ENCODE measurements at places on chromosomes 5 and 9. TPM values are rescaled to one million over a fixed set of nuclear protein-coding genes. Genes with fewer than 3 reads are reported as not detected.

DNA sequence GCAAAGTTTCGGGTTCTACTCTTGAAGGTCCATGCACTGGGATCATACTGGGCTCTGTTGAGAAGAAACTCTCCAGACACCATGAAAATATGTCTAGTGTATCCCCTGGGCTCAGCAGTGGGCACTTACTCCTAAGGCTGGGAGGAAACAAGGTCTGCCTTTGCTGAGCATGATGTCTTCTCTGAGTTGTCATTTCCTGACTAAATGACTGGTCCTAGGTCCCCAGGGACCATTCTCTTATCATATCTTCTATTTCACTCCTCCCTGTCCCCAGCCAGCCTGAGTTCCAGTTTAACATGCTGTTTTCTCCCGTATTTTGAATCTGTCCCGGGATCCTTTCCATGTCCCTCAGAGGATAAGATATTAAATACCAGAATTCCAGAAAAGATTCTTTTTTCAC, 225.4 kb downstream of the MTRR start:
- H3K4me3 ChIP-seq: no peak overlapping the region
- no peak overlapping the region for H3K27ac ChIP-seq
- no peaks in the 10 kb centered on the region for H3K36me3 ChIP-seq
- H3K4me1 ChIP-seq: no peaks in the 10 kb centered on the region

GRCh38 chr5:35698047-35698808, 80.6 kb downstream of the SPEF2 start:
- no peaks in the 10 kb centered on the region for H3K36me3 ChIP-seq
- peaks cover 4% of the 10 kb centered on the region for H3K27me3 ChIP-seq
- H3K4me1 ChIP-seq: no peaks in the 10 kb centered on the region
- no peak overlapping the region for H3K4me3 ChIP-seq
- no peak overlapping the region for H3K27ac ChIP-seq
- no peak for DNase-seq

GRCh38 chr9:134492281-134492691, 149.3 kb upstream of the COL5A1 start:
- peaks cover 9% of the 10 kb centered on the region for H3K4me1 ChIP-seq
- H3K27ac ChIP-seq: no peak overlapping the region
- H3K4me3 ChIP-seq: no peak overlapping the region
- DNase-seq: peak; percentile 34
- H3K36me3 ChIP-seq: no peaks in the 10 kb centered on the region

DNA sequence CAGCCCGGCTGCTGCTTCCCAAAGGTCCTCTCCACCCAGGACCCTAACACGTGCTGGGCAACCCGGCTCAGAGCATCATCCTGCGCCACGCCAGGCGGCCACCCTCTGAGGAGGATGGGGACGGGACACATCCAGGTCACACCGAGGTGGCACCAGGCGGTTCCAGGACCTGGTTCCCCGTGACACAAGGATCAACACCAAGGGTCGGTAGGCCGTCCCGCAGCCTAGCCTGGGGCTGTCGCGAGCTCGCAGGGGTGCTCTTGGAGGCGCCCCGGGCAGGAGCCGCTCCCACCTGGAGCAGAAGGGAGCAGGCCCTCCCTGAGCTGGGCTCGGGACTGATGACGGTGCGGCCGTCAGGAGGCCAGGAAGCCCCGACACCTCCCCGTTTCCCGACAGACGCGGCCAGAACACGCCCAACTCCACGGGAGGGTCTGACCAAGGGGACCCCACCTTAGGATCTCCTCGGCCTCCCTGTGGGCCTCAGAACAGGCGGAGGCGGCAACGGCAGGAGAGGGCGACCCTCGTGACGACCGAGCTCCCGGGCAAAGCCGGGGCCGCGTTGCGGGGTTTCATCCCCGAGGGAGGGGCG, 6.3 kb downstream of the EXD3 start:
- H3K4me1 ChIP-seq: peaks cover 17% of the 10 kb centered on the region
- H3K36me3 ChIP-seq: no peaks in the 10 kb centered on the region
- no peak for DNase-seq

DNA sequence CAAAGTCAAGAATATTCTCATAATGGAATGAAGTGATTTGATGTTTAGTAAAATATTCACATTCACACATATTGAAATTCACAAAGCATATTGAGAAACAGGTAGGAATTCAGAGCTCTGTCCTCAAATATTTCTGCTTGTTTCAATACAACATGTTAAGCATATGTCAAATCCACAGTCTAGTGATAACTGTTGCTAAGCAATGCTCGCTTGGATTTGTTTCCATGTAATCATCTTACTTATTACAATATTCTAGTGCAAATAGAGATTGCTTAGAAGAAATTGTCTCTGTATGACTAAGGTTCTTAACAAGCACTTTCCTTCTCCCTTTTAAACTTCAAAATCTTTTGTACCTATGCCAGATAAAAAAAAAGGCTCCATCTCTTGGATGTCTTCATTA, 995.7 kb downstream of the CDH18 start:
- no peak overlapping the region for H3K4me3 ChIP-seq
- H3K36me3 ChIP-seq: no peaks in the 10 kb centered on the region
- H3K4me1 ChIP-seq: no peaks in the 10 kb centered on the region

DNA sequence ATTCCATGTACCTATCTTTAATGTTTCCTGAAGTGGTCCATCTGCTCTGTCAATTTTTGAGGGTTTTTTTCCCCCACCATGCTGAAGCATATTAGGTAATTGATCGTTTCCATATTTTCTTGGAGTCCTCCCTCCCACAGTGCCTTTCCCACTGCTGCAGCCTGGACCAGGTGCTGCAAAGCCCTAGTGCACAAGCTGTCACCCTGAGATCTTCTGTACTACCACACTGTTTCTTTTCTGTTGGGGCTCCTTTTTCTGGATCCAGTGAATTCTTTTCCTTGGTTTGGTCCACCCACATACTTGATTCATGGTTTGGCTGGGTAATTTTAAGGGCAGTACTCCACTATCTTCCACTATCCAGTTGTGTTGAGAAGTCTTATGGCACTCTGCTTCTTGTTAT, 30.9 kb upstream of the FAM169A start:
- H3K27ac ChIP-seq: no peak overlapping the region
- H3K4me3 ChIP-seq: no peak overlapping the region
- no peak for DNase-seq
- no peaks in the 10 kb centered on the region for H3K4me1 ChIP-seq
- H3K36me3 ChIP-seq: no peaks in the 10 kb centered on the region
- H3K27me3 ChIP-seq: no peaks in the 10 kb centered on the region

GRCh38 chr5:160001457-160001856, 7.5 kb upstream of the TTC1 start:
- H3K27ac ChIP-seq: no peak overlapping the region
- no peaks in the 10 kb centered on the region for H3K36me3 ChIP-seq
- H3K27me3 ChIP-seq: peaks cover 15% of the 10 kb centered on the region
- H3K4me3 ChIP-seq: no peak overlapping the region

GRCh38 chr9:132554755-132555154, 27.7 kb upstream of the BARHL1 start:
- H3K27ac ChIP-seq: no peak overlapping the region
- no peak overlapping the region for H3K4me3 ChIP-seq
- no peaks in the 10 kb centered on the region for H3K4me1 ChIP-seq
- H3K27me3 ChIP-seq: peaks cover 18% of the 10 kb centered on the region

GRCh38 chr5:170861917-170862766, at the start of gene RANBP17:
TSS of gene RANBP17 (plus strand) at chr5:170862018.
- H3K27ac ChIP-seq: peak within 1 kb of the TSS; percentile 74
- H3K4me1 ChIP-seq: no peaks in the 10 kb centered on the region
- H3K36me3 ChIP-seq: no peaks in the 10 kb centered on the region
- no peaks in the 10 kb centered on the region for H3K27me3 ChIP-seq
- H3K4me3 ChIP-seq: peak within 1 kb of the TSS; percentile 96

- H3K4me3 ChIP-seq: no peak overlapping the region
- H3K27me3 ChIP-seq: peaks cover 3% of the 10 kb centered on the region
- H3K36me3 ChIP-seq: no peaks in the 10 kb centered on the region
- H3K27ac ChIP-seq: no peak overlapping the region
- no peaks in the 10 kb centered on the region for H3K4me1 ChIP-seq
- peak; percentile 38 for DNase-seq
Measured at GRCh38 chr5:66807743-66808142, 211.6 kb downstream of the MAST4 start.

DNA sequence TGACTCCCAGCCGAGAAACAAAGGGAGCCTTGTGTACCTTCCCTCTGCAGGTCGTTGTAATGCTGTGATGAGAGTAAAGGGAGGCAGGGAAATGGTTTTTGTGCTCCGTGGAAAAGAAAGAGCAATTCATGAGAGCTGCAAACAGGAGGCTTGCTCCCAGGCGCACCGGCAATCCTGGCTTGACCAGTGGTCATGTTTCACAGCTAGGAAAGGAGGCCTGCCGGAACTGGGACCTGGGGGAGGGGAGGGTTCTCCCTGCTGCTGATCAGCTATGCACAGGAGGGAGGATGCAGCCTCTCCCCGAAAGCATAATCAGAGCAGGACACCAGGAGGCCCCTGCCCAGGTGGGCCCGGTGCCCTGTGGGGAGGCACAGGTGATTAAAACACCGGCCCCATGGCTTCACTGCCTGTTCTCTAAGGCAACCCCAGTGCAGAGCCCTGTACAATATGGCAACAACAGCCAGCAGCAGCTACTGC, 131.3 kb downstream of the ZDHHC21 start:
- H3K4me1 ChIP-seq: no peaks in the 10 kb centered on the region
- no peak overlapping the region for H3K27ac ChIP-seq
- H3K4me3 ChIP-seq: no peak overlapping the region
- peak; percentile 21 for DNase-seq

GRCh38 chr5:67273689-67274356, 77.2 kb upstream of the CD180 start:
- no peak for DNase-seq
- no peaks in the 10 kb centered on the region for H3K27me3 ChIP-seq

DNA sequence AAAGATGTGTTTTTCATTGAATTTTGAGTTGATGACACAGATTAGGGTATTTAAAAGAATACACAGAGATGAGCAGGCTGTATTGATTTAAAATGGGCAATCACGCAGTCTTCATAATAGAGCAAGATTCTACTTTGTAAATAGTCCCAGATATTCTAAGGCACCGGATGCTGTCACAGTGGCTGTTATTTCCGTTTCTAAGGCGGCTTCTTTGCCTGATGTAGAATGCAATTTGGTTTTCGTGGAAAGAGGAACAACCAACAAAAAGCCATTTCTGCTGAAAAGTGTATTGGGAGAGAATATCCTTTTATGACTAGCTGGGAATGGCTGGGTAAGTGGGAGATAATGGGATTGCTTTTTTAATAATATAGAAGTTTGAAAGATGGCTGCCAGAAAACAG, 17.5 kb downstream of the PRKACG start:
- no peak for DNase-seq
- H3K27me3 ChIP-seq: no peaks in the 10 kb centered on the region
- no peak overlapping the region for H3K27ac ChIP-seq
- H3K4me1 ChIP-seq: no peaks in the 10 kb centered on the region
- H3K4me3 ChIP-seq: no peak overlapping the region
- no peaks in the 10 kb centered on the region for H3K36me3 ChIP-seq

DNA sequence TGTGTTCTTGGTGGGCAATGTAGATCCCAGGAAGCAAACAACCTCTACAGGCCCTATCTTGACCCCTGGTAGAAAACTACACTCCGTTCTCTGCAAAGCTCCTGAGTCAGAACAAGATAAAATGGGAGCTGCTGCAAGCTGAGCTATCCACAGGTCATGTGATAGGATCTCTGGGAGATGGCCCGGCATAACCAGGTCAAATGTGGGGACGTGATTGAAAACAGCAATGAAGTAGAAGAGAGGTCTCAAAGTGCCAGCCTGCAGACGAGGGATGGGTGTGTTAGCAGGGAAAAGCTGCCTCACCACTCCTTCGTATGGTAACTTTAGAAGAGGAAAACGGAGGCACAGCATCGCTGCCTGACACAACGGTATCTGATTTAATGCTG, 25.0 kb downstream of the NRG2 start:
- no peaks in the 10 kb centered on the region for H3K4me1 ChIP-seq
- no peaks in the 10 kb centered on the region for H3K36me3 ChIP-seq
- H3K27ac ChIP-seq: no peak overlapping the region
- no peak for DNase-seq

- H3K4me1 ChIP-seq: no peaks in the 10 kb centered on the region
- no peak for DNase-seq
- no peak overlapping the region for H3K4me3 ChIP-seq
- H3K36me3 ChIP-seq: no peaks in the 10 kb centered on the region
Measured at GRCh38 chr5:168637793-168638192, 58.6 kb upstream of the PANK3 start.

DNA sequence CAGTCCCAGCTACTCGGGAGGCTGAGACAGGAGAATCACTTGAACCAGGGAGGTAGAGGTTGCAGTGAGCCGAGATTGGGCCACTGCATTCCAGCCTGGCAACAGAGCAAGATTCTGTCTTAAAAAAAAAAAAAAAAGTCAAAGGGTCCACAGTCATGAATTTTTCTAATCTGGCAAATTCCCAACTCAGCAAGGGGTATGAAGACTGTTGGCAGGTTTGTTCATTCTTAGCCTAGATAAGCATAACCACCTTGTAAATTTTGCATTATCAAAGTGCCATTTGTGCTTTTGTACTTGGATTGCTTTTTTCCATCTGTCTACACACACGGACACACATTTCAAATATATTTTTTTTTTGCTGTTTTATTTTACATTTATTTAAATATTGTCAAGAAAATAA, 299.8 kb upstream of the NUDT12 start:
- H3K4me3 ChIP-seq: no peak overlapping the region
- no peak for DNase-seq
- H3K36me3 ChIP-seq: no peaks in the 10 kb centered on the region
- H3K27ac ChIP-seq: no peak overlapping the region
- H3K4me1 ChIP-seq: peaks cover 15% of the 10 kb centered on the region

HTR1A gene
- total RNA-seq: not detected

GALNT12 gene
- total RNA-seq: 2.2 TPM

SPAG8 gene
- 0.20 TPM for total RNA-seq

IL3 gene
- not detected for total RNA-seq

DPYSL3 gene
- 42.7 TPM for total RNA-seq

AP3B1 gene
- total RNA-seq: 93.0 TPM

UGT3A2 gene
- not detected for total RNA-seq

CDK9 gene
- total RNA-seq: 19.2 TPM

PCDHAC1 gene
- not detected for total RNA-seq

IRX1 gene
- total RNA-seq: 4.9 TPM

MARCHF11 gene
- total RNA-seq: not detected

N4BP3 gene
- 45.8 TPM for total RNA-seq

LRRC19 gene
- total RNA-seq: not detected

C9orf153 gene
- 0.55 TPM for total RNA-seq

CDH9 gene
- total RNA-seq: not detected

PCDHGB3 gene
- 7.4 TPM for total RNA-seq
